ENCODE measurements at places on chromosomes 6 and 20. TPM values are rescaled to one million over a fixed set of nuclear protein-coding genes. Genes with fewer than 3 reads are reported as not detected.

SRPK1 gene
- total RNA-seq, result 88.4 TPM

CALHM6 gene
- total RNA-seq, result 0.33 TPM

RRAGD gene
- total RNA-seq, result 0.76 TPM

UBD gene
- 7.5 TPM for total RNA-seq

HSPA1A gene
- 53.9 TPM for total RNA-seq

F13A1 gene
- not detected for total RNA-seq

COMMD7 gene
- total RNA-seq, result 80.0 TPM

TFAP2C gene
- total RNA-seq, result not detected

KCNS1 gene
- total RNA-seq, result 0.33 TPM

RIMS4 gene
- total RNA-seq, result not detected

TREML2 gene
- not detected for total RNA-seq

TRAPPC3L gene
- total RNA-seq, result 0.33 TPM

LY6G6C gene
- total RNA-seq, result not detected

SLC22A2 gene
- not detected for total RNA-seq

SLC22A16 gene
- total RNA-seq, result not detected

PAK1IP1 gene
- 22.0 TPM for total RNA-seq

ESR1 gene
- total RNA-seq, result under 0.01 TPM

CLPSL2 gene
- not detected for total RNA-seq

SLC32A1 gene
- not detected for total RNA-seq

SCRT2 gene
- not detected for total RNA-seq

STMN3 gene
- total RNA-seq, result 5.6 TPM

C20orf202 gene
- 0.33 TPM for total RNA-seq

PNPLA1 gene
- not detected for total RNA-seq

SYS1 gene
- total RNA-seq, result 27.7 TPM

RNGTT gene
- total RNA-seq, result 23.0 TPM

FABP7 gene
- total RNA-seq, result not detected

CCN6 gene
- total RNA-seq, result not detected

RSPH9 gene
- 0.19 TPM for total RNA-seq

LST1 gene
- 0.48 TPM for total RNA-seq

SAMD3 gene
- total RNA-seq, result not detected

PHIP gene
- total RNA-seq, result 21.6 TPM

DCDC2 gene
- not detected for total RNA-seq

TAPBP gene
- 163 TPM for total RNA-seq

FERMT1 gene
- 0.65 TPM for total RNA-seq

BFSP1 gene
- total RNA-seq, result 3.3 TPM

PRSS35 gene
- total RNA-seq, result not detected

CST5 gene
- not detected for total RNA-seq

LKAAEAR1 gene
- total RNA-seq, result 0.33 TPM
